GM19239 (cell line): ENCODE measurements at places on chromosomes 16 and 17.
A peak's percentile ranks its signal among the peaks of the same experiment; 100 is the strongest.

GRCh38 chr17:8121681-8122421 is 2.1 kb downstream of the HES7 start:
- DNase-seq: no peak

- DNase-seq: peak; percentile 75
These were observed 5.8 kb upstream of the TRAF4 start for GRCh38 chr17:28737770-28738679.

DNA sequence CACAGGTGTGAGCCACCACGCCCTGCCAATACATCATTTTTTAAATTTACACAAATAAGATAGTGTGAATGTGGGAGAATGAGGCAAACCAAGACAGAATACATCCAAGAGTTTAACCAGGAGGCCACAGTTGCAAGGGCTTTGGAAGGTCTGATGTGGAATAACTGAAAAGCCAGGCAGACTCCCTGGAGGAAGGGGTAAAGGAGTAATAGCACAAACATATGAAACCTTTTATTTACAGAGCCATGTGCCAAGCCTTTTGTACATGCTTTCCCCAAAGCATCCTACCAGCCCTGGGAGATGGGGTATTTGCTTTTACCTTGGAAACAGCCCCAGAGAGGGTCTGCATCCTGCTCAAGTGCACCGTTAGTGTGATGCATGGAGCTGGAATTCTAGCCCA is 4.7 kb downstream of the ADGRG3 start:
- no peak for DNase-seq

- no peak for DNase-seq
These were observed 25.2 kb downstream of the DNAH2 start for GRCh38 chr17:7742729-7743128.

DNA sequence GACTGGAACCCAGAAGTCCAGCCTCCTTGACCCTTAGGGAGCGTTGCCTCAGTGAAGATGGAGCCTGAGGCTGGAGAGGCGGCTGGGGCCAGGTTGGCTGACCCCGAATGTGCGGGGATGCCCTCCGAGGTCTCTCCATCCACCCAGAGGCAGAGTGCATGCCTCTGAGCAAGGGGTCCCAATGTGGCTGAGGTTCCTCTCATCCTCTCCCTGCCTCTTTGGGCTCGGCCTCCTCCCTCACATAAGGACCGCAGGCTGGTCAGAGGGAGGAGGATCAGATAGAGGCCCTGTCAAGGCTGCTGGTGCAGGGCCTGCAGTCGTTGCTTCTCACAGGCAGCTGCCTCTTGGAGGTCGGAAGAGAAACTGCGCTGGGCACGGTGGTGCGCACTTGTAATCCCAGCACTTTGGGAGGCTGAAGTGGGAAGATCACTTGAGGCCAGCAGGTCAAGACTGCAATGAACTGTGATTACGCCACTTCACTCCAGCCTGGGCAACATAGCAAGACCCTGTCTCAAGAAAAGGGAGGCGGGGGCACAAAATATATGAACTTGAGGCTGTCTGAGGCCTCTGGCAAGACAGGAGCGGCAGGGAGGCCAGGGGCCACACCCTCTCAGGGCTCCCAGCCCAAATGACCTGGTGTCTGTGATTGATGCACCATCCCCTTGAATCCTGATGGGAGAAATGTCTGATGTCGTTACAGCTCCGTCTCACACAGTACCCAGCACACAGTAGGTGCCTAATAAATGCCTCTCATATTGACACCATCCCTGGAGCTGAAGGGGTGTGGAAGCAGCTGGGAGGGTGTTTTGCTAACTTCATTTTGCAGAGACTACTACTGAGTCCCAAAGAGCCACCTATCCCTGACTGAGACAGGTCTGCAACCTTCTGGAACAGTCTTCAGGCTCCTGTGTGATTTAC is 220.1 kb upstream of the GSE1 start:
- DNase-seq: no peak

DNA sequence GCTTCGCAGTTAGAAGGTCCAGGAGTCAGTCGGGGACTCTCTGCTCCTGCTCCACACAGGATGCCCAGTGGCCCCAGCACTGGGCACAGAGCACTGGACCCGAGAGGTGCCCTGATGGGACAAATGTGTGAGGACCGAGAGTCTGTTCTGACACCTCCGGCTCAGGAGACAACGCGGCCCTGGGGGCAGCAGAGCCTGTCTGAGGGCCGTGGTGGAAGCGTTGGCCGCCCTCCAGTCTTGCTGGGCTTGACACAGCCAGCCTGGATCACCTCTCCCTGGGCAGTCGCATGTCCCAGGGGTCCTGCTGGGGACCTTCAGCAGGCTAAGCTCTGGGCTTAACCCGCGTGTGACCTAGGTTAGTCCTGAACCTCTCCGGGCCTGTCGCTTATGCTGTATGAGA is 23.1 kb downstream of the LGALS9 start:
- no peak for DNase-seq

DNA sequence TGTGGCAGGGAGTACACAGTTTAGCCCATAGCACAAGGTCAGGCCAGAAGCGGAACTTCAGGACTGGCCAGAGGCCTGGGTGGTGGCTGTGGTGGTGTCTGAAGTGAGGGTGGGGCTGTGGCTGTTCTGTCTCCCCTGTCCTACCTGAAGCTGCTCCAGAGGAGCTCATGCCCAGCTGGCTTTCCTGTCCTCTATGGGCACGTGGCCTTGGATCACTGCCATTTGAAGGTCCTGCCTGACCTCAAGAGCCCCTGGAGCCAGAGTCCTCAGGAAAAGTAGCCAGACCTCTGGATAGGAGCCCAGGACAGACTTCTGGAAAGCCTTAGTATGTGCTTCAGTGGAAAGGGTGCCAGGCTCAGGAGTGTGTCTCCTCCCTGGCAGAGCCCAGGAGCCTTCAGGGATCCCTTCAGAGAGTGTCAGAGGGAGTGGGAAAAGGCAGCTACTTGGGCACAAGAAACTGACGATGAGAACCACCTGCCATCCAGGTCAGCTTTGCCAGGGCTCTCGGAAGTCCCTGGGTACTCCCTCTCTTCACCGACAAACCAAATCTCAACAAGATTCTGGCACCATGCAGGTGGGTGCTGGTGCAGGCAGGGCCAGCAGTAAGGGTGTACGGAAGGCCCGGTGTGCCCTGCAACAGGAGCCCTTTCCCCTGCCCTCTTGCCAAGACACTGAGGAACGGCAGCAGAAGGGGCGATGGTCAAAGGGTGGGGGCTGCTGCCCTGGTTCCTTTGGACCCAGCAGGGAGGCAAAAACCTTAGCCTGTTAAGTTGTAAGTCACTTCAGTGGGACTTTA is 153.7 kb downstream of the NTN1 start:
- DNase-seq: no peak

- DNase-seq: no peak
These were observed 34.6 kb downstream of the TSC2 start for GRCh38 chr16:2082171-2082982.

- DNase-seq: no peak
These were observed 114.7 kb downstream of the AMFR start for GRCh38 chr16:56310690-56311089.

- DNase-seq: no peak
These were observed 131.9 kb downstream of the NPIPB5 start for GRCh38 chr16:22642416-22643088.

- no peak for DNase-seq
These were observed 402.7 kb upstream of the TNRC6C start for GRCh38 chr17:77555741-77556291.

GRCh38 chr17:78377858-78378224 is 608 bp upstream of the PGS1 start:
- no peak for DNase-seq

DNA sequence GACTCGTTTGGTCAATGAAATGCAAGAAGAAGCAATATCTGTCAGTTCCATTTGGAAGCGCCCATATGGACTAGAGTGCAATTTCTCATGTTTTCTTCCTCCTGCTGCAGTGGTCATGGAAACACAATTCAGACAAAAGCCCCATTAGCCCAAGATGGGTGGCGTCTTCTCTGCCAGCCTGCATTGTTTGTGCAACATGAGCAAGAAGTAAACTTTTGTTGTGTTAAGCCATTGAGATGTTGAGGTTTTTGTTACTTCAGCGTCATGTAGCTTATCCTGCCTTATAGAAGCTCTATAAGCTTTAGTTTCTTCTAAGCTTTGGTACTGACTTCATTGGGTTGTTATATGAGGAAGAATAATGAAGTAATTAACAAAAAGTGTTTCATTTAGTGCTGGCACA is 137.4 kb downstream of the NPIPB5 start:
- DNase-seq: no peak

- no peak for DNase-seq
These were observed 349.6 kb downstream of the KIF2B start for GRCh38 chr17:54172096-54172984.

GRCh38 chr17:80071116-80071841 is 30.1 kb upstream of the GAA start:
- DNase-seq: no peak

- no peak for DNase-seq
These were observed 24.7 kb upstream of the KRT20 start for GRCh38 chr17:40909755-40910154.

DNA sequence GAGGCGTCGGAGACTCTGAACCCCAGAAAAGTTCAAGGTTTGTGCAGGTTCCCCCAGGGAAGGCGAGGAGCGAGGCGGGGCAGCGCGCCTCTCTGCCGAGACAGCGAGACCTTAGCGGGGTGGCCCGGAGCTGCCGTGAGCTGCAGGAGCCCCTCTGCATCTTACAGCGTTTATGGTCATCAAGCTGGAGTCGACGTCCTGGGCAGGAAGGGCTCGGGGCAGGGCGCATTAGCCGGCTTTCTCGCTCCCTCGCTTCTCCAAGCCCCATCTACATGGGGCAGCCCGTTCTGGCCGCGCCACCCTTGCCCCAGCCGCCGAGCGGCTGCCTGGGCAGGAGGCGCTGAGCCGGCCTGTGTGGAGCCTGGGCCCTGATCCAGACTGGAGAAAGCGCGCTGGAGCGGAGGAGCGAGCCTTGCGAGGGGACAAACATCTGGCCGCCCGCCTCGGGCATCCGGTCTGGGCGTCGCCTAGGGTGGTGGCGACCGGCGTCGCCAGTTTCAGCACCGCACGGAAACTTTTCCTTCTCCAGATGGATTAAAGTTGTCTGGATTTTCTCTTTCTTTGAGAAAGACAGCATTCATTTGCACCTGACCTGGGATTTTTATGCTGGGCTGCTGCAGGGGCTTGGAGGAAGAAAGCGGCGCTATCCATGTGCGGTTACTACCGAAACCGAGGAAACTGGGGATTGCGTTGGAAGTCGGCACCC is 750 bp downstream of the TMEM132E start:
- DNase-seq: no peak

DNA sequence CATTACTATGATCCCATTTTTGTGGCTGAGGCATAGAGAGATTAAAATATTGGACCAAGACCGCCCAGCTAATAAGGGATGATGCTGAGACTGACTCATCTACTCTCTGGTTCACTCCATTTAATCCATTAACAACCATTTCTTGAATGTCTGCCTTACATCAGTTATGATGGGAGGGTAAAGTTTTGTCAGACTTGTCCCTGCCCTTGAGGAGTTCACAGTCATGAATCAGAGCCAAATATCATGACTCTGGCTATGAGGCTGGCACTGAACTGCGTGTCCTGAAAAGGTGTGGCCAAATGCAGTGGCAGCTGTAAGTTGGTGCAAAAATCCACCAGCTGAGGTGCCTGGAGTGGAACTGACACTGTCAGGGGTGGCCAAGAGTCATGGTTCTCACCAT is 35.0 kb upstream of the MAF start:
- DNase-seq: no peak

DNA sequence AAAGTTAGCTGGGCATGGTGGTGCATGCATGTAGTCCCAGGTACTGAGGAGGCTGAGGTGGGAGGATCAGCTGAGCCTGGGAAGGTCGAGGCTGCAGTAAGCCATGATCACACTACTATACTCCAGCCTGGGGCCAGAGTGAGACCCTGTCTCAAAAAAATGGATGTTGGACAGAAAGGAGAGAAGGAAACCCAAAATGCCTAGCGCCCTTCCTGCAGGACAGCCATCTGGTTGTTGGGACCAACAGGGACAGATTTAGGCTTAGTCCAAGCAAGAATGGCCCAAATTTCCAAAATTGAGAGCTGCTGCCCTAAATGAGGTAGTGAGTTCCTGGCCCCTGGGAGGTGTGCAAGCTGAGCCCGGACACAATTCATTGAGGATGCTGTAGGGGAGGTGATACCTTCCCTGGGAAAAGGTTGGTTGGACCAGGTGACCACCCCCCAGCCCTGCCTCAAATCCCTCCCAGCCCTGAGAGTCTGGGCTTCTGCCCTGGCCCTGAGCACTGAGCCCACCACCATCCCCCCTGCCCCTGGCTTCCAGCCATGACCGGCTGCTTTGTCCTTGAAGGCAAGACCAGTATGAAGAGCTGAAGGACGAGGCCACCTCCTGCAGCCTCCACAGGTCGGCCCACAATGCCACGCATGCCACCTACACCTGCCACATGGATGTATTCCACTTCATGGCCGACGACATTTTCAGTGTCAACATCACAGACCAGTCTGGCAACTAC is 35.1 kb downstream of the IL21R start:
- DNase-seq: no peak

DNA sequence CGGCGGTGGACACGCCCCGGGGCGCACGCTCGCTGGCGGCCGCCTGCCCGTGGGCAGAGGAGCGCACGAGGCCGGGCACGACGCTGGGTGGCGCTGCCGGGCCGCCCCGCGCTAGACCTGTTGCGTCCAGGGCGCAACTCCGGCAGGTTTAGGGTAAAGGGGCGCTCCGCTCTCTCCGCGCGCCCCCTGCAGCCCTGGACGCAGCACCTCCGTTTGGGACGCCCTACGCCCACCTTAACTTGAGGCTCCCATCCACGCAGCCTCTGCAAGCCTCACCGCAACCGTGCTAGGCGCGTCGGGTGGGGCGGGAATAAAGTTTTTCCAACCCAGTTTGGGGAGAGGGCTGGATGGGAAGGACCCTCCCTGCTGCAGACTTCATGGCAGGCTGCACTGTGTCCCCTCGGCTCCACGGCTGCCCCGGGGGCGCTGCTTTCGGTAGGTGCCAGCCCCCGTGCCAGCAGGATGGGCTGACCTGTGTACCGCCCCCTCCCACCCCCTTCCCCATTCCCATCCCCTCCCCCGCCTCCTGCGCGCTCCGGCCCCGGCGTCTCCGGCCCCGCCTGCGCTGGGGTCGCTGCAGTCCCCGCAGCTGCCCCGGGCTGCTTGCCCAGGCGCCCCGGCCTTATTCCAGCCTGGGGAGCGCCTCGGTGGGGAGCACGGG is at the start of gene SYT17:
TSS of gene SYT17 (plus strand) at position 531 of the 661 bp plus-strand sequence. CDS start 407 bp downstream, outside the sequence.
- peak; percentile 81 for DNase-seq

- no peak for DNase-seq
These were observed 17.5 kb downstream of the HELZ start for GRCh38 chr17:67227488-67227887.

- DNase-seq: no peak
These were observed 256.6 kb upstream of the KCNJ16 start for GRCh38 chr17:69818467-69818866.

DNA sequence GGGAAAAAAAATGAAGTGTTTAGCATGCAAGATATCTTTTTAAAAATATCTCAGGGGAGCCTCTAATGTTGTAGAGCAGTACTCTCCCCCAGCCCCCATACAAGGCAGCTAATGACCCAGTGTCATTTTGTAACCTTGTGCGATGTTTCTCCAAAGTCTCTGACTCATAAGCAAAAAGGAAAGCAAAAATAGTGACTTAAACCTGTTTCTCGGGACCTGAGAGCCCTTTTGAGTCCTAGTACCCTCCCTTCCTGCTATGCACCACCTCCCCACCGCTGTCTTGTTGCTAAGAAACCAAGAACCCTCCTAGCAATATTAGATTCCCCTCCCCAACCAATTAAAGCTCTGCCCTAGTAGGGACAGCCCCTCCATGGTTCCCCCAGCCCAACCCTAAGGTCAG is 2.8 kb downstream of the MYCBPAP start:
- peak; percentile 84 for DNase-seq
